ENCODE measurements at places on chromosomes 16 and 17. TPM values are rescaled to one million over a fixed set of nuclear protein-coding genes. Genes with fewer than 3 reads are reported as not detected.

- H3K27ac ChIP-seq: no peak overlapping the region
- no peaks in the 10 kb centered on the region for H3K27me3 ChIP-seq
- peaks cover 7% of the 10 kb centered on the region for H3K4me1 ChIP-seq
- no peak for DNase-seq
- H3K36me3 ChIP-seq: peaks cover 2% of the 10 kb centered on the region
These were observed 9.7 kb downstream of the ZNHIT3 start for GRCh38 chr17:36496018-36496789.

GRCh38 chr16:12629271-12629670, 174.4 kb downstream of the CPPED1 start:
- H3K27me3 ChIP-seq: peaks cover 25% of the 10 kb centered on the region
- no peak for DNase-seq
- no peaks in the 10 kb centered on the region for H3K36me3 ChIP-seq
- no peak overlapping the region for H3K27ac ChIP-seq

DNA sequence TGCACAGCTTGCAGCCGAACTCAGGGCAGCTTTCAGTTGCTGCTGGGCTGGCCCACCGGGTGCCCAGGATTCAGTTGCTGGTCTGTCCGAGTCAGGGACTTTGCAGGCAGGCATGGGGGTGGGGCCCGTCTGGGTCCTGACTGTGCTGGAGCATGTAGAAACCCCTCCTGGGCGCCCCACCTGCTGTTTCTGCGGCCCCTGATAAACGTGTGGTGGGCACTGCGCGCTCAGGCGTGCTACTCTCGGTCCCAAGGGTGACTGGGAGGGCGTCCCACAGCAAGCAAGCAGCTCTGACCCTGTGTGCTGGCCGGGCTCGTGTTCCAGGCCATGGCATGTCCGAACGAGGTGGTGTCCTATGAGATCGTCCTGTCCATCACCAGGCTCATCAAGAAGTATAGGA, 12.6 kb downstream of the TSC2 start:
- no peak for DNase-seq
- H3K4me1 ChIP-seq: peaks cover 4% of the 10 kb centered on the region
- H3K4me3 ChIP-seq: no peak overlapping the region
- H3K27ac ChIP-seq: no peak overlapping the region

GRCh38 chr17:37067555-37068111, 118.9 kb downstream of the AATF start:
- peaks cover 15% of the 10 kb centered on the region for H3K27me3 ChIP-seq
- no peak overlapping the region for H3K4me3 ChIP-seq
- DNase-seq: no peak
- peaks cover 4% of the 10 kb centered on the region for H3K4me1 ChIP-seq
- H3K27ac ChIP-seq: no peak overlapping the region
- no peaks in the 10 kb centered on the region for H3K36me3 ChIP-seq

DNA sequence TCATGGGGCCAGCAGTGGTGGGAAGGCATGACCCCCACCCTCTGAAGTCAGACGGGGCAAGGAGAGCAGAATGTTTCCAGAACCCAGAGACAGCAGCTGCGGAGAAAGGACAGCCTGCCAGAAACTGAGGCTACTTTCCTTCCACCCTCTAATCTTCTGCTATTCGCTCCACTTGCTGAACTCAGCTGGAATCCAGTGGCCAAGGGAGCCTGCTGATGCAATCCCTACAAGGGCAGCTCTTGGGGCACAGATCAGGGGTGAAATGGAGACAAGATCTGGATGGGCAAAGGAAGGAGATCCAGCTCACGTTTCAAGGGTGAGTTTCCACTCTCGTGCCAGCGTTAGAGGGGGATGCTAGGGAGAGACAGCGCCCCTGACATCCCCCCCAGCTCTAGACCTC, 479.1 kb downstream of the SLC39A11 start:
- no peak overlapping the region for H3K4me3 ChIP-seq
- H3K27ac ChIP-seq: no peak overlapping the region
- DNase-seq: no peak
- peaks cover 2% of the 10 kb centered on the region for H3K36me3 ChIP-seq

GRCh38 chr17:67245694-67246402, 852 bp upstream of the HELZ start:
- peak; percentile 62 for DNase-seq
- H3K27ac ChIP-seq: peak overlapping the region; percentile 86
- H3K27me3 ChIP-seq: no peaks in the 10 kb centered on the region
- no peaks in the 10 kb centered on the region for H3K36me3 ChIP-seq
- H3K4me3 ChIP-seq: peak overlapping the region; percentile 88

DNA sequence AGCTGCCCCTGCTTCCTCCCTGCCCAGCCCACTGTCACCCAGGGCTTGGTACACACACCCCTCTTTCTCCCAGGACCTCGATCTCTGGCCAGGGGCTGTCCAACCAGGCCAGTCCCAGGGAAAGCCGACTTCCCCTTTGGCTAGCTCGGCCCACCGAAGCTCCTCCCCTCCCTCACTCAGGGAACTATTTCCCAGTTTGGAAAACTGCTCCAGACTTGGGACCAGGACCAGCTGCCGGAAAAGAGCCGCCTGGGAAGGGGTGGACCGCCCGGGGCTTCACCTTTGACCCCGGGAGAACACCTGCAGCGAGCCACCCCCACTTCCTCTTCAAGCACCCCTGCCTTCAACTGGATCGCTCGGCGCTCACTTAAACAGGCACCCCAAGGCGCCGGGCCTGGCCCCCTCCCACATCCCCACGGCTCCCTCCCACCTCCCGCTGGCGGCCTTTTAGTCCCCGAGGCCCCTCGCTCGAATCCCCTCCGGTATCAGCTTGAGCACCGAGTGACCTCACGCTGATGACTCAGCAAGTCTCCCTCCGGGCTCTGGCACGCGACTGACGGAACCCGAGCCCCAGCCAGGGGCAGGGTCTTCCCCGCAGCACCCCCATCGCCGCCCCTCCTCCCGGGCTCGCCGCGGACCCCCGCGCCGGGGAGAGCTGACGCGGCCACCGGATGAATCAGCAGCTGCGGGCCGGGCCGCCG, 934 bp downstream of the MAFG start:
- no peaks in the 10 kb centered on the region for H3K36me3 ChIP-seq
- peak overlapping the region; percentile 88 for H3K4me3 ChIP-seq
- DNase-seq: peak; percentile 35
- peaks cover 9% of the 10 kb centered on the region for H3K27me3 ChIP-seq
- peaks cover 20% of the 10 kb centered on the region for H3K4me1 ChIP-seq

DNA sequence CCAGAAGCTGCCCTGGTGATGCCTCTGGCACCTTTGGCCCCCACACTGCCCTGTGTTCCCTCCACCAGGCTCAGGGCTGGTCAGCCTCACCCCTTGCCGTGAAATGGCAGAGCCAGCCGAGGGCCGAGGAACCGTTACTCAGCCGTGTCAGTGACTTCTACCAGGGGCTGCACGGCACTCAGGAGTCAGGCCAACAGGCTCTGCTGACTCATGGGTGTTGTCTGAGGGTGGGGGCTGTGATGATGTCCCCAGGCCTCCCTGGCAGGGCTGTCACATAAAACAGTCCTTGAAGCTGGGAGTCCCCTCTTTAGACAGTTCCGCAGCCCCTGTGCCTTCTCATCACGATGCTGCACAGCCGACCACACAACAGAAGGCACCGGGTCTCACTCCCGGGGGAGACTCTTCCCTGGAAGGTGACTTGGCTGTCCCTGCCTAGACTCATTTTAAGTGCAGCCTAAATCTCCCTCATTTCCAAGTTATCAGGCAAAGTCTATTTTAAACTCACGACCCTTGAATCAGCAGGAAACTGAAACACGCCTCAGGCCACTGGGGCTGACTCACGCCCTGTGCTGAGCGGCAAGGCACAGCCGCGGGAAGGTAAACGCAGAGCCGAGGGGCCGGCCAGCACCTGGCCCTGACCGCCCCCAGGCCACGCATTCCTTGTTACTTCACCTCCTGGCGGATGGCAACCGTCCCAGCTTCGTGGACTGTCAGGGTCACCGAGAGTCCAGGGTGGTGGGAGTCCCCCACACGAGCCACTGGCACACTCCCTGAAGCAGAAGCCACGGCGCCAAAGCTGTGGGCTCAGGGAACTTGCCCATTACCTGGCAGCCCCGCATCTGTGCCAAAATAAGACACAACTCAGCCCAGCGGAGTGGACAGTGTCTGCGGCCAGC, 102.6 kb downstream of the ZNF778 start:
- H3K27ac ChIP-seq: peak overlapping the region; percentile 83
- no peaks in the 10 kb centered on the region for H3K27me3 ChIP-seq
- peak overlapping the region; percentile 77 for H3K4me3 ChIP-seq
- DNase-seq: no peak
- H3K36me3 ChIP-seq: no peaks in the 10 kb centered on the region
- H3K4me1 ChIP-seq: peaks cover 82% of the 10 kb centered on the region

- H3K4me3 ChIP-seq: no peak overlapping the region
- H3K27ac ChIP-seq: no peak overlapping the region
- no peaks in the 10 kb centered on the region for H3K36me3 ChIP-seq
- H3K4me1 ChIP-seq: no peaks in the 10 kb centered on the region
- H3K27me3 ChIP-seq: peaks cover 41% of the 10 kb centered on the region
- no peak for DNase-seq
These were observed 10.5 kb upstream of the MPO start for GRCh38 chr17:58291246-58291645.

GRCh38 chr17:74746376-74746775, 2.1 kb upstream of the NHERF1 start:
- H3K4me3 ChIP-seq: peak overlapping the region; percentile 99
- peaks cover 56% of the 10 kb centered on the region for H3K4me1 ChIP-seq
- H3K27me3 ChIP-seq: no peaks in the 10 kb centered on the region
- DNase-seq: no peak

DNA sequence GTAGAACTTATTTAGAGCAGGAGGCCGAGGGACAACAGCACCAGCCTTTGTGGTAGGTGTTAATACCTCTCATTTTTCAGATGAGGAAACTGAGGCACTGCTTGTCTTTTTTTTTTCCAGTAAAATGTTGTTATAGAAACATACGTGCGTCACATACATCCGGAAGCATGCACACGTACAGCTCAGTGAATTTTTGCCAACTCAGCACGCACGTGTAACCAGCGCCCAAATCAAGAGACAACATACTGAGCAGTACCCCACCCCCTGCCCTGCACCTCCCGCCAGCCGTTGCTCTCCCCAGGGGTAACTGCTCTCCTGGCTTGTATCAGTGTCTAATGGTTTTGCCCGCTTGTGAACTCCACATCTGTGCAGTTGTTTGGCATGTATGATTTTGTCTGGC, 92.0 kb downstream of the CMIP start:
- H3K27ac ChIP-seq: no peak overlapping the region
- H3K27me3 ChIP-seq: no peaks in the 10 kb centered on the region
- no peak overlapping the region for H3K4me3 ChIP-seq
- H3K4me1 ChIP-seq: peaks cover 21% of the 10 kb centered on the region
- no peak for DNase-seq

DNA sequence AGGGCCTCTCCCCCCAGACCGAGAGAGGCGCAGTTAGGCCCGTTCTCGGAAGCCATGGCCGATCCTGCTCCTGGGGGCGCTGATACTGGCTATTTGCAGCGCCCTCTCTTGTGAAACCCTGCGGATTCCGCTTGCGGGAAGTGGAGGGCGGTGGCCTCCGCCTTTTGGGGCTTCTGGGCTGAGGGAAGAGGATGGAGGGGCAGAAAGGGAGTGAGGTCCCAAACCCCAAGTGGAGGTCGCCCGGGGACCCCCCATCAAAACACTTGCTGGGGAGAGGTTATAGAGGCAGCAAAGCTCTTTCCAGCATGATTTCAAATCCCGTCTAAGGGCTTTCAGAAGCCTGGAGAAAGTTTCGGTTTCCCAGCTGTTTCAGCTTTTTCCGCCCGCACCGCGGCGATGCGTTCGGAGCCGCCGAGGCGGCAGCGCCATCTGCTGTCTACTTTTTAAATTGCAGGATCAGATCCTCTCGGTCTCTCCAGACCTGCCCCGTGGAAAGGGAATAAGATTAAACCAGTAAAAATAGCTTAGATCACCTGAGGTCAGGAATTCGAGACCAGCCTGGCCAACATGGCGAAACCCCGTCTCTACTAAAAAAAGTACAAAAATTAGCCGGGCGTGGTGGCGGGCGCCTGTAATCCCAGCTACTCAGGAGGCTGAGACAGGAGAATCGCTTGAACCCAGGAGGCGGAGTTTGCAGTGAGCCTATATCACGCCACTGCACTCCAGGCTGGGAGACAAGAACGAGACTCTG, 15.8 kb downstream of the SNX20 start:
- H3K27ac ChIP-seq: peak overlapping the region; percentile 94
- peak overlapping the region; percentile 83 for H3K4me3 ChIP-seq
- DNase-seq: peak; percentile 87
- H3K4me1 ChIP-seq: peaks cover 26% of the 10 kb centered on the region
- no peaks in the 10 kb centered on the region for H3K27me3 ChIP-seq
- H3K36me3 ChIP-seq: peaks cover 3% of the 10 kb centered on the region

The SECTM1 gene
- 6.0 TPM for total RNA-seq

The MPRIP gene
- 268 TPM for total RNA-seq

The TGFB1I1 gene
- 0.35 TPM for total RNA-seq

The CRYBA1 gene
- total RNA-seq: not detected

The DNAAF8 gene
- total RNA-seq: not detected

The FAM20A gene
- 0.42 TPM for total RNA-seq
